Airway epithelial cell (primary cell): ENCODE measurements at places on chromosomes 4 and X. TPM values are rescaled to one million over a fixed set of nuclear protein-coding genes. Genes with fewer than 3 reads are reported as not detected.

The IL13RA2 gene
- 0.28 and 0.65 TPM in 2 replicates for total RNA-seq

The MAPK10 gene
- 5.5 and 6.5 TPM in 2 replicates for total RNA-seq

The PRKX gene
- total RNA-seq: 14.9 and 28.3 TPM in 2 replicates

The AMOT gene
- total RNA-seq: under 0.01 and 0.07 TPM in 2 replicates

The CRMP1 gene
- total RNA-seq: 0.14 TPM in 1 of 2 replicates, not detected in the other

The TMEM144 gene
- 2.7 and 5.4 TPM in 2 replicates for total RNA-seq

The UGT2B17 gene
- total RNA-seq: not detected in 2 replicates

The DUSP9 gene
- 5.4 and 5.9 TPM in 2 replicates for total RNA-seq
